ENCODE measurements at places on chromosomes 1 and 21.

DNA sequence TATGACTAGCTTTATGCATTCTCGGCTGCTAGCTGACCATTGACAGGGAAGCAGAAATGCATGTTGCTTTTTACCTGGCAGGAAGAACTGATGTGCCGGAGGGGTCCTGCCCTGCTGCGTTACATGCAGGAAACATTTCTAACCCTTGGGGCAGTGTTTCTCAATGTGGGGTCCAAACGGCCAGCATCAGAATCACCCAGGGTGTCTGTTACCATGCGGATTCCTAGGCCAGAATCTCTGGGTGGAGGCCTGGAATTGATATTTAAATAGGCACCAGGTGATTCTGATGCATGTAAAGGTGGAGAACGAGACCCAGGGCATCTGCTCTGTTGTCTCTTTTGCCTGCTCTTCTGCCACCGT, 182.7 kb downstream of the PCP4 start:
- no peak for DNase-seq

DNA sequence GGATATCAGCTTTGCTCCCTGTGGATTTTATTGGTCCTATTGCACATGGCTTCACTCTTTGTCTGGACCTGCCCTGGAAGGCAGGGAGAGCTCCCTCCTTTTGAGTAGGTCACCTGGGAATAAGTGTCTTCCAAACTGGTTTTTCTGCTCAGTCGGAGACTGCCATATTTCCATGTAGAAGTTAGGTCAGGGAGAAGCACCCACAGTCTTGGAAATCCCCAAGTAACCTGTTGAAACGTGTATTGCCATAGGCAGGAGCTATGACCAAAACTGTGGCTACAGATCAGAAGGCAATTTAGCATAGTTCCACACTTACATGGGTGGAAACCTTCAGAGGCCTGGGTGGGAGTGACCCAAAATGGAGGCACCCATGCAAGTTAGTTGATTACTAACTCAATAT, 3.5 kb upstream of the GNG12 start:
- DNase-seq, result no peak

DNA sequence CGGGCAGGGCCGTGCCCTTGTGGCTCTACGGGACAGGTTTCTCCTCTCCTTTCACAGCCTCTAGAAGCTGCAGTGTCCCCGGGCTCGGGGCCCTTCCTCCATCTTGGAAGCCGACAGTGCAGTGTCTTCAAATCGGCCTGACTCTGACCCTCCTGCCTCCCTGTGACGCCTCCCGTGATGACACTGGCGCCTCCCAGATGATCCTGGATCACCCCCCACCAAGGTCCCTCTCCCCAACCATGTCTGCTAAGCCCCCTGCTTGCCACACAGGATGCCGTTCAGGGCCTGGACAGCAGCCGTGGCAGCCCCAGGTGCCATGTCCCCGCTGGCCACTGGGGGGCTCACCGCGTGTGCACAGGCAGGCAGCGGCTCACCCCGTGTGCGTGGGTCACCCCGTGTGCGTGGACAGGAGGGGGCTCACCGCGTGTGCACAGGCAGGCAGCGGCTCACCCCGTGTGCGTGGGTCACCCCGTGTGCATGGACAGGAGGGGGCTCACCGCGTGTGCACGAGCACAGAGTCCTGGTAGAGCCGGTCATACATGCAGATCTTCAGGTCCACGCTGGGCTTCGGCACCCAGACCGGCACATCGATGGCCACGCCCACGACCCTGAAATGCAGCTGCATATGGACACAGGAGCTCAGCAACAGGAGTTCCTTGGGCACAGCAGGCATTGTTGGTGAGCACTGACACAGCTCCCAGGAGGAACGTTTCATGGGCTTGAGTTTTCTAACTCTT, 24.9 kb upstream of the TMEM52 start:
- peak; percentile 83 for DNase-seq

GRCh38 chr1:56464294-56464693, 115.1 kb downstream of the PLPP3 start:
- DNase-seq, result no peak

DNA sequence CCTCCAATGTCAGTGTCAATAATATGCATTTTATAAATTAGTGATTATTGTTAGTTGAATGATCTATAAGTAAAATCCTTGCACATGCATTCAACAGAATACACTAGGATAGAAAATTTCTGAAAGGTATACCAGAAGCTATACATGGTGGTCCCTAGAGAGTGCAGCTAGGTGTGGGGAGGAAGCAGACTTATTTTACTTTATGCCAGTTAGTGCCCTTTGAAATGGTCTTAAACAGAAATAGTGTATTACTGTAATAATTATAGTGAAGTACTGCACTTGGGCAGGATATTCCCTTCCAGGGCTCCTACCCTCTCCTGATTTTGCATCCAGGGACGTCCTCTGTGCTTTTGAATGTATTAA, 23.2 kb upstream of the WDR26 start:
- no peak for DNase-seq

GRCh38 chr1:165444897-165445370, at the start of gene RXRG:
RXRG (minus strand) TSS chr1:165445126; CDS start chr1:165444893, 233 bp downstream.
- DNase-seq, result no peak

DNA sequence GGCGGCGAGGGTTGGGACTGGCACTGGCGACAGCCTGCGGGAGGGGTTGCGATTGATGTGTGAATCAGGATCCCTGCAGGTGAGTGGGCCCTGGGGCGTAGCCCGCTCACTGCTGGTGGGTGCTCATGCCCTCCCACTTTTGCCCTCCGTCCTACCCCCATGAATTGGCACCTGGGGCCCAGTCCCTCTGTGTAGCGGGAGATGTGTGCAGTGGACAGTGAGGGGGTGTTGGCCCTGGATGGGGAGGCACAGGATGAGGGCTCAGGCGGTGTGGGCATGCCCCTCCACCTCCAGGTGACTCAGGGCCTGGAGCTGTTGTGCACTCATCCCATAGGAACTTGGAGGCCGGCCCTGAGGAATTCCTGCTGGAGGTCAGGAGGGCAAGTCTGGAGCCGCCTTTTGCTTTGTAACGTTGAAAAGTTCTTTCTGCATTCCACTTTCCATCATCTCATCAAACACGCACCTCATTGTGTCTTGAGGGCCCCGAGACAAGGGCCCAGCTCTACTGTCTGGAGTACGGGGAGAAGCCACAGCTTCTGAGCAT, 3.0 kb downstream of the PEAR1 start:
- DNase-seq, result no peak

- no peak for DNase-seq
These were observed 112.2 kb downstream of the NEK7 start for GRCh38 chr1:198268784-198269645.

GRCh38 chr1:108533351-108534083, 26.4 kb upstream of the EEIG2 start:
- DNase-seq, result peak; percentile 50

GRCh38 chr1:209260136-209260535, 323.4 kb upstream of the CAMK1G start:
- no peak for DNase-seq

GRCh38 chr1:92756537-92756936, 28.4 kb downstream of the EVI5 start:
- no peak for DNase-seq

DNA sequence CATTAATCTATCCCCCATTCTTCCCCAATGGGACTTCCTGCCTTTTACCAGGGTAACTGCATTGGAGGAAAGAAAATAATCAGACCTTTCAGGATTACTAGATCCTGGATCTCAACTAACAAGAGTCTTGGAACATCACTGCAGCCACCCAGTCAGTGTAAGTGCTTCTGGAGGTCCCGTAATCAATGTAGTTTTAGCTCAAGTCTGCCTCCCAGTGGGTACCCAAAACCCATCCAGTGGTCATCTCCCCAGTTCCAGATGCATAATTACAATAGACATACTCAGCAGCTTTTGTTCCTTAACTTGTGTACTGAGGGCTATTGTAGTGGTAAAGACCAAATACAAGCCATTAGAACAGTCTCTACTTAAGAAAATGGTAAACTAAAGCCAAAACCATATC, 319.1 kb downstream of the GPATCH2 start:
- DNase-seq, result peak; percentile 6

DNA sequence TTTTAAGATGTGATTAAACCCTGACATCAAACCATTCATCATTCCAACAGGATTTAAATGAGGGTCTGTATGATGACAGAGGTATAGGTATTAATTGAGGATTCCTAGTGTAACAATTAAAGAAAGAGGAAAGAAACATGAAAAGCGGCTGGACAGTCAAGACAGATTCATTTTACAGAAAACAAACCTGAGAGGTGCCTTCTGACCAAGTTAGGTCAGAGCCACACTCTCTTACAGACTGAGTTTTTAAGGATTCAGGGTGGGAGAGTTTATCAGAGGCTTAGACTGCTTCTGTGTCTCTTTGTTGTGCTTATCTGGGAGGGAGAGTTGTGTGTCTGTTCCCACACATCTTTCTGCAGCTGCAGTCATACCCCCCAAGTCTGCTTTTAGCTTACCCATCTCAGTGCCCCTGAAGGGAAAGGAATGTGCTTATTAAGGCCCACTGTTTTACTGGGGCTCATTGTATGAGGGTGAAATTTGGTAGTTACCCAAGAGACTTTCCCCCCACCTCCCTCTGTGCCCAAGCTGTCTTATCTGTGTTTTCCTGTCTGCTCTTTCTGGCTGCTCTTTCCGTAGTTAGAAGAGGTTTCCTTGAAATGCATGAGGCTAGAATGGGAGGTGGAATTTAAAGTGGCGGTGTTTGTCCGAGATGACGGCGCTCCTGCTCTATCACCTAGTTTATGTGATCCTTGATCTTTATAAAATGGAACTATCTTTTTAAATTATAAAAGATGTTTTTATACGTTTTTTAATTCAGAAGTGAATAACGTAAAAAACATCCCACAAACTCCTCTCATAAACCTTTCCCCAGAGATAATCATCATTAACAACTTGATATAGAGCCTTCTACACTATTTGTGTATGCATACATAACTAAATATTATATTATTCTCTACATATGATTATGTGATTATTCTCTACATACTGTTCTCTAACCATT, 96.0 kb upstream of the TNFSF4 start:
- no peak for DNase-seq

DNA sequence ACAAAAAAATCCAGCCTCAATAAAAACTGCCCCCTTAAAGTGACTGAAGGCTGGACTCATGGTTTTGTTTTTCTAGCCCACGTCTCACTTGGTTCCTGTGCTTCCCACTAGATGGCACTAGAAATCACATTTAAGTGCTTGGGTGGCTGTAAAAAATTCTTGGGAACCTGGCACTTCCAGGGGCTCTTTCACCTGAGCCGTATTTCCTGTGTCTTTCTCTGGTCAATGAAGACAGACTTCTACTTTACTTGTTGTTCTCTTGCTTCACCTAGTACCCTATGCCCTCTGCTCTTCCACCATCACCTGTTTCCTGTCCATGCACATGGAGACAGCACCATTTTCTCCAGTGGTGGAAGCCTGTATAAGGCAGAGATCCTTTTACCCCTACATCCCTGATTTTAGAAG, 20.0 kb downstream of the METTL13 start:
- DNase-seq, result peak; percentile 50

DNA sequence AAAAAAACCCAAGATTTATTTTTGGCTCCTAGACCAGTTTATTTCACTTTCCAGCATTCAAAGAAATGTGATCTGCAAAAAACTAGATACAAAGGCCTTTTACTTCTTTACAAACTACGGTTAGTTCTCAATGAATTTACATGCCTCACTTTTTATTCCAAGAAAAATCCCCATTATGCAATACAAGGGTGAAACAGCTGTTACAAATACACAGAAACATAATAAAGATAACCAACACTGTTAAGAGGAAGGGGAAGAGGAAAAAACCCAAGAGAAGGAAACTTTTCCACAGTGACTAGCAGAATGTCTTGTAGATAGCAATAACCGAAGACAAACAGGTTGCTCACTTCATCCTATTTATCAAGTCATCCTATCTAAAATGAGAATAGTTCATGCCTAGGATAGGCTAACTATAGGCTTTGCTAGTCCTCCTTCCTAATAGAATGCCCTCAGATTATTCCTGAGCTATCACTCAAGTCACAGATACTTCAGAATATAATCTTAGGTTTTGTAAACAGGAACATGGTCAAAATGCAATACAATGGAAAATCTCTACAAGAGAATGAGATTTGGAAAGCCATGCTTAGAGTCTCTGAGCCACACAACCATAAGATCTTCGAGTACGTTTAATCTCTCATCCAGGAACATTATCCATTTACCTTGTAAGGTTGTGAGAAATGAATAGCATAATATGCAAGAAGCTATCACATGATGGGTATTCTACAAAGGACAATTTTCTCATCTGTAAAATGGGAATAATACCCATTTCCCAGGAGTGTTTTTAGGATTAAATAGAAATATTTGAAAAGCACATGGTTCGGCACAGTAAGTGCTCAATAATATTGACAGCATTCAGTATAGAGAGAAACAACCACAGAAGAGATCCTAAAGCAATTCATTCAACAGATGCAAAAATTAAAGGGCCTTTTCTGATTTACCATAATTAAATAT, 5.4 kb downstream of the PNRC2 start:
- DNase-seq, result no peak

- no peak for DNase-seq
These were observed 199.1 kb upstream of the LMO4 start for GRCh38 chr1:87129606-87130005.
